Heart left ventricle (tissue), 16 donors: ENCODE measurements at places on chromosomes 13 and 19. TPM values are rescaled to one million over a fixed set of nuclear protein-coding genes. Genes with fewer than 3 reads are reported as not detected.

The IRGC gene
- total RNA-seq: not detected

DNA sequence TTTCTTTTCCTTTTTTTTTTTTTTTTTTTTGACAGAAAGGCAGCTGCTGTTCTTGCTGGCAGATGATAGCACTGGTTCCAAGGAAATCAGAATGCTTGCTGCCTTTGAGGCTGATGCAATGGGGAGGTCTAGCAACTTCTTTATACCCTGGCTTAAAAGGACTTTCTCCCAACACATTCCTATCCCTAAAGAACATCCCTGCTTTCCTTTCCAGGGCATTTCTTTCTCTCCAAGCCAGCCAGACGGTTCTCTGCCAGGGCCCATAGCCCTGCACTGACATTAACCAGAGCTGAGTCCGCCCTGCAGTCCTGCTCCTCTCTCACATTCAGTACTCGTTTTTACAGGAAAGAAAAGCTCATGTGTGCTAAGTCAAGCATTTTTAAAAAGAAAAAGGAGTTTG, 133.9 kb upstream of the WASF3 start:
- H3K36me3 ChIP-seq: no peaks in the 10 kb centered on the region
- no peak for DNase-seq
- H3K27ac ChIP-seq: peak overlapping the region; percentile 78
- H3K27me3 ChIP-seq: no peaks in the 10 kb centered on the region

The VWA8 gene
- total RNA-seq: 64.1 TPM

- DNase-seq: peak; percentile 30
- peak overlapping the region; percentile 24 for H3K27ac ChIP-seq
- no peaks in the 10 kb centered on the region for H3K36me3 ChIP-seq
- no peaks in the 10 kb centered on the region for H3K4me1 ChIP-seq
- no peak overlapping the region for H3K4me3 ChIP-seq
Measured at GRCh38 chr13:94324767-94325540, 154.5 kb downstream of the DCT start.

- no peaks in the 10 kb centered on the region for H3K27me3 ChIP-seq
- no peak overlapping the region for H3K27ac ChIP-seq
- peaks cover 18% of the 10 kb centered on the region for H3K36me3 ChIP-seq
Measured at GRCh38 chr19:14510311-14511228, 7.6 kb downstream of the DNAJB1 start.

- H3K4me3 ChIP-seq: no peak overlapping the region
- no peaks in the 10 kb centered on the region for H3K4me1 ChIP-seq
- no peaks in the 10 kb centered on the region for H3K36me3 ChIP-seq
- H3K27ac ChIP-seq: no peak overlapping the region
- no peaks in the 10 kb centered on the region for H3K27me3 ChIP-seq
Measured at GRCh38 chr13:93098972-93099371, 127.6 kb upstream of the GPC6 start.

DNA sequence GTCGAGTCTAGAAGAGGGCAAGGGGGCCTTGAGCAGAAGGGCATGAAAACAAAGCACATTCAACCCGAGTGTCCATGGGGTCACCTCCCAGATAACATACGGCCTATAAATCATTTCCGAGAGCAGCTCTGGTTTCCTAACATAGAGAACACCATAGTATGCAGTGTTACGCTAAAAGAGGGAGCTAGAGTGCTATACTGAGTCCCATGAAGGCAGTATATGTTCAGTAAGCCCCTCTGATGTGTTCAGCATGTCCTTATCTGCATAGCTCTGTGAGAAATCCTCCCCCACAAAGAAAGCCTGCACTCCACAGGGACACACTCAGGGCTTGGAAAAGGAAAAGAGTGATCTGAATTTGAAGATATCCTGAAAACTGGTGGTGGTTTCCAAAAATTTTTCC, 175.4 kb downstream of the FLT1 start:
- H3K4me1 ChIP-seq: peaks cover 24% of the 10 kb centered on the region
- no peak overlapping the region for H3K27ac ChIP-seq
- DNase-seq: no peak
- no peaks in the 10 kb centered on the region for H3K27me3 ChIP-seq
- H3K4me3 ChIP-seq: no peak overlapping the region

The TNFSF11 gene
- total RNA-seq: not detected

The GTPBP3 gene
- 10.3 TPM for total RNA-seq

DNA sequence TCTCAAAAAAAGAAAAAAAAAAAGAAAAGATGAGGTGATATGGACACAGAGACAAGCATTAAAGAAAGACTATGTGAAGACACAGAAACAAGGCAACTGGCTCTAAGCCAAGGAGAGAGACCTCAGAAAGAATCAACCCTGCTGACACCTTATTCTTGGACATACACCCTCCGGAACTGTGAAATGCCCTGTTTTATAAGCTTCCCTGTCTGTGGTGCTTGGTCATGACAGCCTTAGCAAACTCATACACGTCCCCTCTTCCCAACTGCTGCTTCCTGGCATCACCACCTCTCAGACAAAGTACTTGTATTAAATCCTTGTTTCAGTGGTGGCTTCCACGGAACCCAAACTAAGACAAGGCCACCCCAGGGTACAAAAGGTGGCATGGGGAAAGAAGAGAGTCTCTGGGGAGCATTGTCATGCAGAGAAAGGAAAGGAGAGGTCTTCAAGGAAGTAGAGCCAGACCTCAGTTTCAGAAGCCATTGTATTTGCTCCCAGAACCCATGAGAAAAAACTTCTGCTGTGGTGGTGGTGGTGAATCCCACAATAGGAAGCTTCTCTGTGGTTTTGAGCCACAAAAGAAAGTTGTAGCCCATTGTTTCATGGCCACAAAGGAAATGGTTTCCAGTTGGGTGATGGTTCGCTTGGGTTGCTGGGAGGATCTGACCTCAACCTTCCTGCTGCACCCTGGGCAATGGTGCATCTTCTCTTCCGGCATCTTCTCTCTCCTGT, 16.3 kb upstream of the TSPAN16 start:
- no peak for DNase-seq
- no peaks in the 10 kb centered on the region for H3K36me3 ChIP-seq
- peaks cover 18% of the 10 kb centered on the region for H3K4me1 ChIP-seq

- H3K27me3 ChIP-seq: no peaks in the 10 kb centered on the region
- H3K4me3 ChIP-seq: no peak overlapping the region
- H3K36me3 ChIP-seq: peaks cover 15% of the 10 kb centered on the region
- no peaks in the 10 kb centered on the region for H3K4me1 ChIP-seq
- DNase-seq: peak; percentile 74
Measured at GRCh38 chr19:47296036-47296435, 13.6 kb upstream of the C5AR1 start.

DNA sequence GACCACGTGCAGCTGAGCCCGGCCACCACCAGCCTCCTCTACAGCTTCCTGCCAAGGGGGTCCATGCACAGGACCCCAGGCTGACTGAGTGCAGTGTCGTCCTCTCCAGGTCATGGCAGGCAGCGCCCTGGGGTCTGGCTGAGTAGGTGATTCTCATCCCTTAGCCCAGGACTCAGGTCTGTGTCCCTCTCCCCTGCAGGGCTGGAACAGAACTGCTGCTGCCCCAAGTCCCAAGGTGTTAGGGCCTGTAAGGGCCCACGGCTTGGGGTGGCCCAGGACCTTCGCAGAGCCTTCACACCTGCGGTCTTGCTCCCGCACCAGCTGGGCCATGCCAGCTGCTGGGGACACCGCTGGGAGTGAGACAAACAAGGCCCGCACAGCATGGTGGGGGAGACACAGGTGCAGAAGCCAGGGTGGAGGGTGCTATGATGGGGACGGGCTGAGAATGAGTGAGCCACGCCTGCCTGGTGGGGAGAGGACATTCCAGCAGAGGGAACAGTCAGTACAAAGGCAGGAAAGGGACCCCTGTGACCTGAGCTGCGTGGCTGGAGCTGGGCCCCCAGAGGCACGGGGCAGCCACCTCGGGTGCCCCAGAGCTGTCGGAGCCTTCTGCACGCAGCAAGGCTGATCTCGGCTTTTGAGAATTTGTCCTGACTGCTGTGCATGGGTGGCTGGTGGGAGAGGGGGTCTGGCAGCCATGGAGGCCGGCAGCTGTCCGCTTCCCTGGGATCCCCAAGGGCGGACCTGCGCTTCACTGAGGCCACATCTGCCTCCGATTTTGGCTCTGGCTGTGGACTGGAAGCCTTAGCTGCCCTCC, 11.9 kb downstream of the PLEKHF1 start:
- H3K27ac ChIP-seq: peak overlapping the region; percentile 85
- H3K4me3 ChIP-seq: no peak overlapping the region
- peaks cover 74% of the 10 kb centered on the region for H3K4me1 ChIP-seq
- H3K27me3 ChIP-seq: no peaks in the 10 kb centered on the region

- H3K4me3 ChIP-seq: no peak overlapping the region
- H3K27me3 ChIP-seq: no peaks in the 10 kb centered on the region
- no peaks in the 10 kb centered on the region for H3K4me1 ChIP-seq
- H3K27ac ChIP-seq: no peak overlapping the region
Measured at GRCh38 chr13:18947376-18947977, 234.1 kb downstream of the TUBA3C start.

GRCh38 chr19:2341982-2342381, 13.5 kb downstream of the SPPL2B start:
- H3K36me3 ChIP-seq: no peaks in the 10 kb centered on the region
- no peaks in the 10 kb centered on the region for H3K4me1 ChIP-seq
